ENCODE measurements at places on chromosomes 7 and 10.
A peak's percentile ranks its signal among the peaks of the same experiment; 100 is the strongest.

DNA sequence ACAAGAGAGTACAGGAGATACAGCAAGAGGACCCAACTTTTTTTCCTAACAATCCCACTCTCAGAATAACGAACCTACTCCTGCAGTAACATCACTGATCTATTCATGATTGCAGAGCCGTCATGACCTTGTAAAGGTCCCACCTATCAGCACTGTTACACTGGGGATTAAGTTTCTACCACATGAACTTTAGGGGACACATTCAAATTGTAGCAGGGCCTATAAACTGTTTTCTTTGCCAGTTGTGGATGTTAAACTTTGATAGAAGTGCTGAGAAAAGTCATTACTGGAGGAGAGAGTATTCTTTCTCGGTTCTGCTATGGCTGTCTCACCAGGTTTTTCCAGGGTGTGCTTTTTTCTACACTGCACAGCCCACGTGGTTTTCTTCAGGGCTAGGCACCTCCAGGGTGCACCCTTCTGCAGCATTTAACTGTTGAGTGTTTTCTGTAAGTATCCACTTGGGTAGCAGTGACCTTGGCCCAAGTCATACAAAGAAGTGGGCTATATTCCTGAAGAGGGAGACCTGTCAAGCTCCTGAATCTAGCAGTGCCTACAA is 131.6 kb upstream of the AHR start:
- no peak for DNase-seq

- DNase-seq, result no peak
Observed at GRCh38 chr7:120441850-120442249, 168.9 kb downstream of the KCND2 start.

GRCh38 chr7:35983626-35984025 is 169.4 kb upstream of the EEPD1 start:
- no peak for DNase-seq

DNA sequence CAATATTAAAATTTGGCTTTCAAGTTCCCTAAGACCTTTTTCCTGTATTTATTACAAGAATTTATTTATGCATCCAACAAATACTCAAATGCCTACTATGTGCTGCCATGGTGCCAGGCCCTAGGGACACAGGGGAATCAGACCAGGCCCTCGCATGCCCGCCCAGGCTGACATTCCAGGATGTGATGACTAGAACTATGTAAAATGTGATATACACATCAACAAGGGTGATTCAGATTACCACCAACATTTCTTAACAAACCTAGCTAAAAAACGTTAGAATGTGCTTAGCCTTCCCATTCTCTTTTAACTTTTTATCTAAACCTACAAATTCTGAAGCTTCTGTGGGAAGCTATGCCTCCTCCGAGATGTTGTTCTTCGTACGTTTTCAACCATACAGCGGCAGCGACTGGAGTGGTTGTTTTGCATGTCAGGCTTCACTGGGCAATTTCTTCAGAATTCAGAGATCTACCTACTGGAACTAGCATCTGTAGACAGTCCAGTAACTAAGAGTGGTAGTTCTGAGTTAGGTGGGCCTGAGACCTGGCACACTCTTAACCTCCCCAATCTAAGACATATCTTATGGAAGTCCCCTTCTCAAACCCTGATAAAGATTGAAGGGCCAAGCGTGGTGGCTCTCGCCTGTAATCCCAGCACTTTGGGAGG is 22.1 kb downstream of the GNA12 start:
- no peak for DNase-seq

GRCh38 chr7:157550300-157551275 is 213.8 kb downstream of the DNAJB6 start:
- DNase-seq, result peak; percentile 59

DNA sequence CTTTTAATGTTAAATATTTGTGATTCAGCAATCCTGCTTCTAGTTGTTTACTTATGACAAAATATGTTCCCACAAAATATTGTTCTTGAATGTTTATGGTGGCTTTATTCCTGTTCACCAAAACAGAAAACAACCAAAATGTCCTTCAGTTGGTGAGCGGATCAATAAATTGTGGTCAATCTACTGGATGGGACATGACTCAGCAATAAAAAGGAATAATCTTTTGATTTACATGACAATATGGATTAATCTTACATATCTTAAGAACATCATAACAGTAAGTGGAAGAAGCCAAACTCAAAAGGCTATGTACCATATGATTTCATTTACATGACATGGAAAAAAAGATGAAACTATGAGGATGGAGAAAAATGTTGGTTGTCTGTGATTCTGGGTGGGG is 691.3 kb upstream of the GHITM start:
- DNase-seq, result no peak

- DNase-seq, result no peak
Observed at GRCh38 chr7:1804310-1804709, 134.2 kb downstream of the ELFN1 start.
